ENCODE measurements at places on chromosomes 16 and 17.
A peak's percentile ranks its signal among the peaks of the same experiment; 100 is the strongest.

DNA sequence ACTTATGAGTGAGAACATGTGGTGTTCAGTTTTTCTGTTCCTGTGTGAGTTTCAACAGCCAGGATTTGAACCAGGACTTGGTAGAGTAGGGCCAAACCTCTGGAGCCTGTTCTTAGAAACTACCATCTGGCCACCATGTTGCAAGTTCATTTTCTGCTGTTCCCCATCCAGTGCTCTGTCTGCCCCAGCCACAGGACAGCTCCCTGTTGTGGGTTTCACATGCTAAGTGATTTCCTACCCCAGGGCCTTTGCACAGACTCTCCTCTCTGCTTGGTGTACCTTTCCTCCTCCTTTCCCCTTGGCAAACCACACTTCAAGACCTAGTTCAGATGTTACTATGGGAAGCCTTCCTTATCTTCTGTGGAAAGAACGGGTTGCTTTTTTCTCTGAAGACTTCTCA lies 79.5 kb downstream of the HS3ST4 start:
- no peak for DNase-seq

DNA sequence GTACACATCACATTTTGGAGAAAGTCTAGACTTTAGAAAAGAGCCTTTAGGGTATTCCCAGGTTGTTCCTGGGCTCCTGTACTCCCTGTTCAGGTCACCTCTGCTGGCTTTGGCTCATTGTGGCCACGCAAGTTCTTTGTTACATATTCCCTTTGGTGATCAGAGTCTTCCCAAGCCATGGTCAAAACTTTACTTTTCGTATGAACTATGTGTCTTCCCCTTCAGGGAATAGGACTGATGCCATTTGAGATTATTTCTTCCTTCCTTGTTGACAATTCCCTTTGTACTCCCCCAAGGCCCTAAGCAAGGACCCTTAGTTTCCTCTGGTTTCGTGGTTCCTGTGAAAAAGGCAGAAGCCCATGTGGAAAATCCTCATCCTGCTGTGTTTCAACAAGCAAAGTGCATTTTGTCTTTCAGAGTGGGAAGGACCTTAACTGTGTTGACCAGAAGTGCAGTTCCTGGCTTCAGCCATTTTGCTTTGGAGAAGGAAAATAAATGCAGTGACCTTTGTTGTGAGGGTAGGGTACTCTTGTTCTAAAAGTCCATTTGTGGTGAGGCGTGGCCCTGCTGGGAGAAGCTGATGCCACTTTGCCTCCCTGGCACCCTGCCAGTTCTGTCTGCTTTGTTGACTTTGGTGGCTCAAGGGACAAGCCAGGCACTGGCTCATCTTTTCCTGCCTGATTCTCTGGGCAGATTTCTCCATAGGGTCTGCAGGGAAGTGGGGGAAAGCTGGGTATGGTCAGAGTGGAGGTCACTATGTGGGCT lies 55.1 kb downstream of the ZNRF1 start:
- DNase-seq = no peak

- DNase-seq = no peak
Measured at GRCh38 chr17:8944748-8945147, 20.8 kb downstream of the PIK3R5 start.

DNA sequence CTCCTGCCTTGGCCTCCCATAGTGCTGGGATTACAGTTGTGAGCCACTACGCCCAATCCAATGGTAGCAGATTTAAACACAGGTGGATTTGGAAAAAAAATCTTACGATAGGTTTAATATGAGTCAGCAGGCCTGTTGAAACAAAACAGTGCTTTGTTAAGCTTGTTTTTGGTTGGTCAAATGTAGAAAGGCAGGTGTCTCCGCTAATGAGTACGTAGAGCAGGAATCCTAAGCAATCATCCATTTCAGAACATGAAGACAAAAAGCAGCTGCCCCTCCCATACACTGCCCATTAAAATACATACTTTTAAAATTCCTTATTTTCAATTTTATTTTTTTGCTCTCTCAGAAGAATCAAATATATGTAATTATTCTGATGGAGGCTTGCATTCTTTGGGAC lies 1.9 kb upstream of the WWOX start:
- no peak for DNase-seq

- DNase-seq = no peak
Measured at GRCh38 chr17:69470702-69471101, 56.2 kb downstream of the MAP2K6 start.

GRCh38 chr17:19288453-19288852 lies 51.3 kb downstream of the EPN2 start:
- DNase-seq = no peak

DNA sequence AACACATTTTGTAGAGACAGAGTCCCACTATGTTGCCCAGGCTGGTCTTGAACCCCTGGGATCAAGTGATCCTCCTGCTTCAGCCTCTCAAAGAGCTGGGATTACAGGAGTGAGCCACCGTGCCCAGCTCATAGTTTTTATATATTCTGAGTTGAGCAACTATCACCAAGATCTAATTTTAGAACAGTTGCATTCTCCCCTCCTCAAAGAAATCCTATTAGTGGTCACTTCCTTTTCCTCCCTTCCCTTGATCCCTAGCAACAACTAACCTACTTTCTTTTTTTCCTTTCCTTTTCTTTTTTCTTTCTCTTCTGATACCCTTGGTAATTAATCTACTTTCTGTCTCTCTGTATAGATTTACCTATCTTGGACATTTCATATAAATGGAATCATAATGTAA lies 61.5 kb upstream of the B4GALNT2 start:
- DNase-seq = peak; percentile 35

DNA sequence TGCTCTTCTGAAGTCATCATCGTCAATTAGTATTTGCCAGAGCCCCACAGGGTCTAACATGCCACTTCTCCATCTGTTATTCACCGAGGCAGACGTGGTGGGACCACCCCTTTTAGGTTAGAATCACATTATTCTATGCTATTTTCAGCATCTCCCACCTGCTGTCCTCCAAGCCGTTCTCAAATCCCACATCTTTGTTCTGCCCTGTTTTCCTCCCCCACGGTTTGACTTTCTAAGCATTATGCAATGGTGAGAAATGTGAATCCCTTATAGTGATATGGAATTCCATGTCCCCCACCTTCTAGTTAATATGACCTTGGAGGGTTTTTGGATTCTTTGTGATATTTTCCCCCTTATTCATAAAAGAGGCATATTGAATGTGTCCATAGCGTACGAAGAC lies 634.1 kb upstream of the RBFOX1 start:
- DNase-seq = no peak

- no peak for DNase-seq
Measured at GRCh38 chr16:56849690-56850680, 15.0 kb upstream of the SLC12A3 start.

DNA sequence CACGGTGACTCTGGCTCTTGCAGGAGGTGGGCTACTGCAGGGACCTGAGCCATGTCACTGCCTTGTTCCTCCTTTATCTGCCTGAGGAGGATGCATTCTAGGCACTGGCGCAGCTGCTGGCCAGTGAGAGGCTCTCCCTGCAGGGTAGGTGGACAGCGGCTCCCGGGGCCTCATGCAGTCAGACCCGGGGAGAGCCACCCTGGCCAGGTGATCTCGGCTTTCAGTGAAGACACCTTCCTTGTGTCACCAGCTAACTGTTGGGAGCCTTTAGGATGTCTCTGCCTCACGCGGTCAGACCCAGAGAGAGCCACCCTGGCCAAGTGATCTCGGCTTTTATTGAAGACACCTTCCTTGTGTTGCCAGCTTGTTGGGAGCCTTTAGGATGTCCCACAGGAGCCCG lies 31.7 kb upstream of the KSR1 start:
- no peak for DNase-seq

- DNase-seq = no peak
Measured at GRCh38 chr17:18993905-18994526, 10.5 kb downstream of the FAM83G start.

DNA sequence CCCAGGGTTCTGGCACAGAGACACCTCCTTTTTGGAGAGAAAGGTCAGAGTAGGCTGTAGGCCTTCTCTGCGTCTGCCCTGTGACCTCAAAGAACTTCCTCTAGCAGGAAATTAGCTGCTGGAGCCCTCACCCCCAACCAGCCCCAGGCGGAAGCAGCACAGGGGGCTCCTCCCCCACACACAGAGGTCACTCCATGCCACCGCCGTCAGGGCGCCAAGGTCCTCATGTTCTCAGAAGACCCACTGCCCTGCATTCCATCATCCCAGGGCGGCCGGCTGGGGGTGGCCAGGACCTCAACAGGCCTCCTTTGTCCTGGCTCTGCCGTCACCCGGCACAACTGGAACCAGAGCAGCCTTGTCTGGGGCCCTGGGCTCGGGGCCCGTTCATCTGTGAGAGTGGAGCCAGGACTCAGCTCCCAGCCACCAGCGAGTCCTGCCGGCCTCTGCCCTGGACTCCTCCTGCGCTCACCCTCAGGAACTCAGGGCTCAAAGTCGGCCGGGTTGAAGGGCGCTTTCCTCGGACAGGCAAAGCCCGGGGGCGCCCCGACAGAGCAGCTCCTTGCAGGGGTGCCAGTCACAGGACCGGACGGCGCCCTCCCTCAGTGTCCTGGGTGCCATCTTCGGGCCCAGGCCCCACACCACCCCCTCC lies 1.2 kb downstream of the TMC6 start:
- no peak for DNase-seq

DNA sequence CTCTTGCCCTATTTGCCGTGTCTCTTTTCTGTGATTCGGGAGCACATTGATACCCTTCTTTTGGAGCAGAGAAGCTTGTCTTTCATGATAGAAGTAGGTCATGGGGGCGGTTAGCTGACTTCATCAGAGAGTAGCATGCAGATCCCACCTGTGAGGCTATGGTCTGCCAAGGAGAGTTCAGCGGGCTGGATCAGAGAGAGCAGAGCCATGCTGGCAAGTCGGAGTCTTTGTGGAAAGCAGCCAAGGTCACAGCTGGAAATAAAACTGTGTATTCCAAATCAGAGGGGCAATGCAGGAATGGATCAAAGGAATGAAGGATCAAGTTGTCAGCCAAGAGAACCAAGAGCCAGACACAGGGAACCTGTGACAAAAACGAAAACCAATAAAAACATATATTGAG lies 595.9 kb downstream of the WWOX start:
- DNase-seq = no peak

GRCh38 chr17:19415311-19415710 lies 4.3 kb downstream of the RNF112 start:
- peak; percentile 31 for DNase-seq

- peak; percentile 54 for DNase-seq
Measured at GRCh38 chr17:58541249-58541648, 26.8 kb upstream of the MTMR4 start.

- DNase-seq = no peak
Measured at GRCh38 chr16:586645-587590, 2.9 kb upstream of the RAB40C start.

DNA sequence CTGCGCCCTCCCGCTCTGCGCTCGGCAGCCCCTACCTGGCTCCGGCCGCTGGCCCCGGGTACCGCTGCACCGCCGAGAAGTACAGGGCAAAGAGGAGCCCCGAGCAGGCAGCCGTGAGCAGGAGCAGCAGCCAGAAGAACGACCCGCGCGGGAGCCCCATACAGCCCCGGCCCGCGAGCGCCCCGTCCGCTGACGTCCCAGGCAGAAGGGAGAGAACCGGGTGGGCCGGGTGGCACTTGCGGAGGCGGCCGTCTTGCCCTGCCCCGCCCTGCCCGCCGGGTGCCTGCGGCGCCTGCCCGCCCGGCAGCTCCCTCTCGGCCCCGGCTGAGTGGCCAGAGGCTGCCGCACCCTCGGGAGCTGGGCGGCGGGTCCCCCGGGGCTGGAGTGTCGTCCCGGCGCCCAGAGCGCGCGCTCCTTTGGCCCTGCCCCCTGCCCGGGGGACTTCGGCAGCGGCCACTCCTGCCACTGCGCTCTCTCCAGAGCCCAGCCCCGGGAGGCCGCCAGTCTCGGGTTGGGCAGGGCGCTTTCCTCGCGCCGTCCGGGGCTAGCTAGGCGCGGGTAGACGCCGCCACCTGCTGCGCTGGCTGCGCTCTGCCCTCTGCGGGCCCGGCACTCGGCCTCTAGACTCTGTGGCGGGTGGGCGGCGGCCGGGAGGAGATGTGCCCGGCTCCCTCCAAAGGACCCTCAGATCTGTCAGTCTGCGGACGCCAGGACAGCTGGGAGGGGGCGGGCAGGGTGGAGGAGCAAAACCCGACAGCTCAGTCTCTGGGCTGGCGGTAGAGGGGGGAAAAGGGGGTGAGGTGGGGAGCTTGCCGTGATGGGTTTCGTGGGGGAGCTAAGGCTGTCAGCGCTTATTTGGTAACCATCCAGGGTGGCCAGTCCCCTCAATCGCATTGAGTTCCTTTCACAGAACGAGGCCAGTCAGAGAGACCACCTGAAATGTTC lies at the start of gene ST6GALNAC2:
ST6GALNAC2 (minus strand) TSS at position 212 of the 945 bp plus-strand sequence; CDS start at position 160, 52 bp downstream.
- peak; percentile 56 for DNase-seq

GRCh38 chr17:75622076-75622475 lies 11.2 kb upstream of the SMIM5 start:
- no peak for DNase-seq

All from NCI-H82 (cell line).